Stimulated activated CD8-positive, alpha-beta memory T cell treated with anti-CD3 and anti-CD28 coated beads, Interleukin-4, amount 100 ng/mL, for 1 hour (primary cell): ENCODE measurements at places on chromosomes 3 and 15.
A peak's percentile ranks its signal among the peaks of the same experiment; 100 is the strongest.

DNA sequence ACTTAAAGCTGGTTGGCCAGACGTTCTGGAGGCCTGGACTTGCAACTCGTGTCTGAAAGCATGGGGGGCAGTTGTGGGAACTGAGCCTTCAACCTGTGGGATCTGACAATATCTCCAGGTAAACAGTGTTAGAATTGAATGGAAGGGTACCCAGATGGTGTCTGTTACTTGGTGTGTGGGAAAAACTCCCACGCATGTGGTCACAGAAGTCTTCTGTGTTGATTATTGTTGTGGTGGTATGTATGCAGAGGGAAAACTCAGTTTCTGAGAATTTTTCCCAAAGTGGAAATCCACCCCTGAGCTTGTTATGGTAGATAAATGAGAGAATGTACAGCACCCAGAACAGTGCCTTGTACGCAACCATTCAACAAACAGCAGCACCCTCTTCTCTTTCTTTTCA, 238.1 kb upstream of the ICE2 start:
- no peak for DNase-seq

GRCh38 chr3:60652829-60653228, 598.4 kb downstream of the FHIT start:
- no peak for DNase-seq

GRCh38 chr3:21894459-21895340, 143.7 kb upstream of the ZNF385D start:
- no peak for DNase-seq

DNA sequence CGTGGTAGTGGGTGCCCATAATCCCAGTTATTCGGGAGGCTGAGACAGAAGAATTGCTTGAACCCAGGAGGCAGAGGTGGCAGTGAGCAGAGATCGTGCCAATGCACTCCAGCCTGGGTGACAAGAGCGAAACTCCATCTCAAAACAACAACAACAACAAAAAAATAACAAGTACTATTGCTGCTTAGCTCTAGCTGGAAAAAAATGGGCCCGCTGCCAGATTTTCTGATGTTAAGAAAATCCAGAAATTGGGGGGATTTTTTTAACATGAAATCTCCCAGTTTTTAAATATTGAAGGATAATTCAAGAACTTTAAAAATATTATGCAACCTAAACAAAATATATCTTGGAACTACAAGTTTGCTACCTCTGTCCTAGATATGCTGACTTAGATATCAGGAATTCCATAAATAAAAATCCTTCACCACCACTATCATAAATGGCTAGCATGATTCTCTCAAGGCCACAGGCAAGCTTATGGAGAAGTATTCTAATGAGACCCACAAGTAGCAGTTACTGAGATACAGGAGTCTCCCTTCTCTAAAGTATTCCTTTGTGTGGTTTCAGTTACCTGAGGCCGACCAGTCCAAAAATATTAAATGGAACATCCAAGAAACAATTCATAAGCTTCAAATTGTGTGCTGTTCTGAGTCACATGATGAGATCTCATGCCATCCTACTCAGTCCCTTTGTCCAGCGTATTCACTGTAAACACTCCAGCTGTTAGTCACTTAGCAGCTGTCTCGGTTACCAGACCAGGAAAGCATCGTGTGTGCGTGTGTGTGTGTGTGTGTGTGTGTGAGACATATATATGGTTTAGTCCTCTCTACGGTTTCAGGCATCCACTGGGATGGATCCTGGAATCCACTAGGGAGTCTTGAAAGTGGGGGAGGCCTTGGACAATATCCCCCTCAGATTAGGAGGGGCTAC, 277.2 kb downstream of the TBL1XR1 start:
- DNase-seq = no peak

DNA sequence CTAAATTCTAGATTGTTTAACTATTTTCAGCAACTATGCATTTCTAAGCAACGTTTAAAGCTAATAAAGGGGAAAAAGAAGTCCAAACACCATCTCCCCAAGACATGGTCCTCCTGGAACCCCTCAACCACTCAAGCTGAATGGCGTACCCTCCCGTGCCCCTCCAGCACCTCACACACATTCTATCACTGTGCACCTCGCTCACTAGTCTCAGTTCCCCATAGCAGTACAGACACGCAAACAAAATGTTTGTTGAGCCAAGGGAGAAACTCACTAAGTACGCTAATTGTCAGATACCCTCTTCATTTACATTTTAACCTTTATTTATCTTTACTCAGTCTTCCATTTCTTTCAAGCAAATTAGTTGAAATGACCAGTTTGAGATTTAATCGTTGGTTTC, 48.8 kb downstream of the ACAP2 start:
- no peak for DNase-seq

GRCh38 chr3:75192146-75192616, 471.9 kb upstream of the FRG2C start:
- peak; percentile 11 for DNase-seq

DNA sequence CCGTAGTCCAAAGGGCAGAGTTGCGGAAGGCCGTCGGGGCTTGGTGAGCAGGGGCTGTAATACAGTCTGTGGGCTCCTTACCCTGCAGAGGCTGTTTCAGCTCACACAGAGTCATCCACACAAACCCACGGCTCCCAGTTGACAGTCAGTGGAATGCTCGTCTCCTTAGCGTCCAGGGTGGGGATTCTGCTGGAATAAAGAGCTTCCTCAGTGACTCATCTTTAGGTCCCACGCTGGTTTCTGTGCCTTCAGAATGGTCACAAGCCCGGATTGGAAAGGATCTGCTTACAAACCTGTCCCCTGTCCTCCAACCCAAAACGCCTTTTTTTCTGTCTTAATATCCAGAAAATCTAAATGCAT, 201.3 kb upstream of the TPM1 start:
- no peak for DNase-seq

DNA sequence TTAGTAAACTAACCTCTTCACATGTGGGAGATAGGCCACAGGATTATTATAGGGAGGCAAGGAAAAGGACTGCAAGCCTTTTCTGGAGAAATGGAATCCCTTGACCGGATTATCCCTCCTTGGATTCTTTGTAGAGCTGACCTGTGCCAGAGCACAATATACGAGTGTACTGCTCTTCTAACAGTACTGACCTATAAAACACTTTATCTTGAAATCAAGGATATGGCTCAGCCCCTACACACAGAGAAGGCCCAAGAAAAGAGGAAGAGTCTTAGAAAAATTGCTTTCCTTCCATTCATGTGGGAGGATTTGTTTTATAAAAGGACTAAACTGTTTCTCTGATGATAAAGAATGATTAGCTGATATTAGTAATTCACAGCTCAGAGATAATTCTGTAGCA, 42.2 kb downstream of the DMXL2 start:
- no peak for DNase-seq

GRCh38 chr15:78469031-78469430, 31.0 kb downstream of the IREB2 start:
- no peak for DNase-seq

GRCh38 chr3:18239674-18240073, 185.5 kb downstream of the SATB1 start:
- no peak for DNase-seq

DNA sequence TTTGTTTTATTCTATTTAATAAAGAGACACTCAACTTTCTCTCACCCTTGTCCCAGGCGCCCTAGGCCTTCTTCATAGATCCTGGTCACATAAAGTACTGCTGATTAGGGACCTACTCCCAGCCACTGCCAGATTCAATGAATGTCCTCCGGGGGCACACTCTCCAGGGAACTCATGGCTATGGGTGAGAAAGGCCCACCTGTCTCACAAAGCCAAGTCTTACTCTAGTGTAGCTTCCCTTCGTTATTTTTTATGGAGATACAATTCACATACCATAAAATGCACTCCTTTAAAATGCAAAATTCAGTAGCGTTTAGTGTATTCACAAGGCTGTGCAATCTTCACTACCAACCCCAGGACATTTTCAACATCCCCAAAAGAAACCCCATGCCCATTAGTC, 87.8 kb downstream of the ADCY5 start:
- no peak for DNase-seq

DNA sequence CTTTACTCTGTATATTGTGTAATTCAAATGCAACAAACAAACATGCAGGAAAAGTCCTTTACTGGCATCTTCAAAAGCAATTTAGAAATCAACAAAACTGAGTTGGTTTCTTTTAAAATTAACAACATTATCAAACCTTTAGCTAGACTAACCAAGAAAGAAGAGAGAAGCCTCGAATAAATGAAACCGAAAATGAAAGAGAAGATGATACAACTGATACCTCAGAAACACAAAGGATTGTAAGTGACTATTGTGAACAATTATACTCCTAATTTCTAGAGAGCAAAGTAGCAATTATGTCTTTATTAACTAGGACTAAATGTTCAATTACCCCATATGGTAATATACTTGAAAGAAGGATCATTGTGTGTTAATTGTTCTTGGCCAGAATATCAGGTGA, 49.2 kb upstream of the P3H2 start:
- no peak for DNase-seq

GRCh38 chr15:88177451-88177850, 79.1 kb downstream of the NTRK3 start:
- DNase-seq = no peak

GRCh38 chr3:98372445-98372844, 18.0 kb upstream of the OR5K3 start:
- DNase-seq = no peak

DNA sequence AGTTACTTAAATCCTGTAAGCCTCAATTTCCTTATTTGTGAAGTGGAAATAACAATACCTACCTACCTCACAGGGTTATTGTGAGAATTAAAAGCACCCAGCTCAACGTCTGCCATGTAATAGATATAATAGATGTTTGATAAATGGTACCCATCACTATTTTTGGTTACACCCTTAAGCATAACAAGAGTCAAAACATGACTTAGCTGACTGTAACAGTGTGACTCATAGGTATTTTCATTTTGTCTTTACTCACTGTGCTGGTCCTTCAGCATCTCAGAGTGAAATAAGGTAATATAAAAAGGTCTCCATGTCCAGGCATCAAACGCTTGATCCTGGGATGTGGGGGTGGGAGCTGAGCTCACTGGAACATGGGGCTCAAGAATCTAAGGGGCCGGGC, 3.1 kb downstream of the CPLX3 start:
- no peak for DNase-seq

DNA sequence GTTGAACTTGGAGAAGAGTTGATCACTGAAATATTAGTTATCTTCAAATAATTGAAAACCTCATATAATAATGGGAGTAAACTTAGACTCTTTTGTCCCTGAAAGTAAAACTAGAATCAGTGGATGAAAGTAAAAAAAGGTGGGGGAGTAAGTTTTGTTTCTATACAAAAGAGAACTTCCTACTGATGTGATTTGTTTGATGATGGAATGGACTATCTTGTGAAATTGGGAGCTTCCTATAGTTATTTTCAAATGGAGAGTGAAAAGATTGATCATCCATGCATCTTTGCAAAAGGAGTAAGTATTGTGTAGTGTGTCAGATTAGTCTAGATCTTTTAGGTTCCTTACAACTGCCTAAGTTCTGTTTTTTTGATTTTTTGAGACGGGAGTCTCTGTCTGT, 28.4 kb downstream of the SPRED1 start:
- no peak for DNase-seq

DNA sequence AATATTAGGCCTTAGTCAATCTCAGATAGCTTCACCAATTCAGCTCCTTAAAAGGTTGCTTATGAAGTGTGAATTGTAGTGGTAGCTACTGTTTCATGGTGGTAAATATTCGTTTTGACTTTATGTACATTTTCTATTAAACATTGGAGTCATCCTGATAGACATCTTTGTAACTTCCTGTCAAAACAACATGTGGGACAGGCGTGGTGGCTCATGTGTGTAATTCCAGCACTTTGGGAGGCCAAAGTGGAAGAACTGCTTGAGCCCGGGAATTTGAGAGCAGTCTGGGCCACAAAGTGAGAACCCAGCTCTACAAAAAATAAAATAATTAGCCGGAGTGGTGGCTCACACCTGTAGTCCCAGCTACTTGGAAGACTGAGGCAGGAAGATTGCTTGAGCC, 2.0 kb upstream of the TRIM59 start:
- DNase-seq = no peak
